Retinal pigment epithelial cell (primary cell): ENCODE measurements at places on chromosomes 1 and 21.

- no peak for DNase-seq
These were observed 46.2 kb downstream of the PLPP3 start for GRCh38 chr1:56533197-56533596.

DNA sequence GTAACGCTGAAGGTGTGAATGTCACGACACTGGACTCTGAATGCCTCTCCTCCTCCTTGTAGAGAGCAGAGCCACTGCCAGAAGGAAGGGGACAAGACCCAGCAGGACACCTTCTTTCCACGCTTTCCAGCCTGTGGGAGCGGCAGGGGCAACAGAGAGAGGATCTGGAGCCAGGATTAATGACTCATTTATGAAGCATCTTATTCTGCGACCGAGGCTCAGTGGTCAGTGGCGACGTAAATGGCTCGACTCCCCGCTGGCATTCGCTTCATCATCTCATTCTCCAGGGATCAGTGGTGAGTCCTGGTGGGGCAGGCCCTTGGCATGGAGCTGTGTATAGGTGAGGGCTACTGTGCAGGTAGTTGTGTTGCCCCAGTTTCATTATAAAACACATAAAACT is 4.6 kb downstream of the SLC37A1 start:
- peak; percentile 51 for DNase-seq

DNA sequence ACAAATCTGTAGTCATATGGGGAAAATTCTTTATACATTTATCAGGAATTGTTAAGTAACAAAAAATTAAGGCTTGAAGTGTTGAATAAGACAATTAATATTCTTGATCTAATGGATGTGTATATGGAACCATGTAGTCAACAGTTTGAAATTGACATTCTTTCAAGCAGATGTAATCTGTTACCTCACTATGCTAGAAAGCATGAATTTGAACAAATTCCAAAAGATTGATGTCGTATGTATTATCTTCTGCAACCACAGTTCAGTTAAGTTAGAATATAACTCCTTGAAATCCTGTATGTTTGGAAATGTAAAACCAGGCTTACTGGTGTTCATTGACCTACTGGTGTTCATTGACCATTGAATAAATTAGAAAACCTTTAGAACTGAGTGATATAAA is 16.1 kb downstream of the CCDC18 start:
- no peak for DNase-seq

DNA sequence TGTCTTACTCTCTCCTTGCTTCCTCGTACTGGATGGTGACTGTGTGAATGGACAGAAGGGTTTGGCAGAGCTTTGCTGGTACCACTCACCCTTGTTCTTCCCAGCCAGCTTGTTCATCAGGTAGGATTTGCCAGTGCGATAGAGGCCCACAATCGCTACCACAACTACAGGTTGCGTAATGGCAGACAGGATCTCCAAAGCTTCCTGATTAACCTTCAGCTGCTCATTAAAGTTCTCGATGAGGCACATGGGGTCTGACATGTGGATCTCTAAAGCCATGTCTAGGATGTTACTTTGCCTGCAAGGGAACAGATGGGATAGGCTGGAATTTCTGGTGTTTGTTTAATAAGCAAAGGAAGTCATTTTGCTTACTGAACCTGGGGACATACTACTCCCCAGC is 3.4 kb downstream of the GBP5 start:
- DNase-seq = no peak

DNA sequence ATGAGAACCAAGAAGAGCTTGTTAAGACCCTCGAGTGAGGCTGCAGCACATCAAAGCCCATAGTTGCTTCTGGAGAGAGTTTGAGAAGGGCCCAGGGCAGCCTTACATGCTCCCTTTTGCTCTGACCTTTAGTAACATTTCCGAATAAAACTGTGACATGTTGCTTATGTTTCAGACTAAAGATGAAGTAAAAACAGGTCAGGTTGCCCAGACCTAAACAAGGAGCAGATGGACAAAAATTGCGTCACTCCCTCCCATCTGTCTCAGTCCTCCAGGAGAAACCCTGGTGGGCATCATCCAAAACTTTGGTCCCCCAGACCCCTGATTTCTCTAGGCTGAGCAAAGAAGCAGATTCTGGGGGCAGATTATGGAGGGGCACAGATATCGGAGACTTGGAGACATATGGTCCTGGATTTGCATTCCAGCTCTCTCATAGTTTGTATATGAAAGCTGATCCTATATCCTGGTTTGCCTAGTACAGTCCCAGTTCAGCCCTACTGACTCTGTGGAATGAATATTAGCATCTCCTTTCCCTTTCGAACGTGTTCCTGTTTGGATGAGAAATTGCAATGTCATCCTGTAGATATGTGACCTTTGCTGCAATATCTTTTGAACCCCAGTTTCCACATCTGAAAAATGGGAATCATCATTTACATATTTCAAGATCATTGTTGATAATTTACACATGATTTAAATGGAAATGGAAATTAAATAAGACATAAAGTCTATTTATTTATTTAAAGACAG is 304.9 kb upstream of the USP24 start:
- DNase-seq = no peak

- no peak for DNase-seq
These were observed 305 bp upstream of the RPS6KC1 start for GRCh38 chr1:213050745-213051126.

DNA sequence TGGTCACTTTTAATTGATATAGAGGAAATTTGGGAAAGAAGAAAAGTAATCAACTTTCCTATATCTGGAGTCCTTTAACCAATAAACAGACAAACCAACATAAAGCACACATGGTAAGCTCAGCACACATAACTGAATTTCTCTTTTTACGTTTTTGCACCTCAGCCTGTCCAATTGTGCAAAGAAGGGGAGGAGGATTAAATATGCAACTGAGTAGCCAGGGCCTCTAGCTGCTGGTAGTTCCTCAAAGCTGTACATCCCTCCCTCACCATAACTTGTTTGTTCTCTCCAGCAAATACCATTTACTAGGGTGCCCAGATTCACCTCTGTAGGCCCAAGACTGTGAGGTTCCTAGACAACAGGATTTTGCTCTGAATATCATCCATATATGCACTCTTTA is 25.4 kb downstream of the ST6GALNAC5 start:
- DNase-seq = no peak

- DNase-seq = no peak
These were observed 865 bp upstream of the AMY2A start for GRCh38 chr1:103616362-103616761.

- no peak for DNase-seq
These were observed 6.5 kb downstream of the WARS2 start for GRCh38 chr1:119133987-119134386.
